ENCODE measurements at places on chromosomes 4 and X.

DNA sequence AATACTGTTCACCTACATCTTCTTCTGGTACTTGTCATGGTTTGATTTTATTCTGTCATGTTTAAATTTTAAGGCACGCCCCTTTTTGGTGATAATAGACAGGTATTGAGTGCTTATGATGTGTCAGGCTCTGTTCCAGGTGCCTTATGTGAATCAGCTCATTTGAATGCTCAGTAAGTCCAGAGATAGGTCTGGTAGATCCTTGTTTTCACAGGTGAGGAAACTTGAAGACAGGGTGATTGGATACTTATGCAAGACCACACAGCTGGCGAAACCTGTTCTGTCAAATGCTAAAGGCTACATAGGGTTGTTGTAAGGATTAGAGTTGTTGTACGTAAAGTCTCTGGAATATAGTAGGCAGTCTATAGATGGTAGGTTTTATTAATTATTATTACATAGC, 9.6 kb upstream of the SLC25A14 start:
- no peak for DNase-seq

DNA sequence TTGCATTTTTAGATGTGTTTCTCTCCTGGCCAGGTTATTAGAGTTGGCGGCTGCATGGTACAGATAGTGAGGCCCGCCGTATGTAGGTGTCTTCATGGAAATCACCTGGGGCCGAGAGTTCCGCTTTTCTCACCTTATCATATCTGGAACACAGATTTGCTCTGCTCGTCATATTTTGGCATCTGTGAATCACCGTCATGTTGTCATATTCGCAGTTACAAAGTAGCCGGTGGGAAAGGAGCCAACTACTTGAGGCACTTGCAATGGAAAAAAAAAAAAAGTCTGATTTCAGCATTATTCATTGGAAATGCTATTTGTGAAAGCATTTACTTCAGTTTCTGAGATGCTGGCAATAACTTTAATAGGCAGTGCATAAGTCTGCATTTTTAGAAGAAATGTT, 1715.2 kb upstream of the TENM3 start:
- DNase-seq, result no peak

DNA sequence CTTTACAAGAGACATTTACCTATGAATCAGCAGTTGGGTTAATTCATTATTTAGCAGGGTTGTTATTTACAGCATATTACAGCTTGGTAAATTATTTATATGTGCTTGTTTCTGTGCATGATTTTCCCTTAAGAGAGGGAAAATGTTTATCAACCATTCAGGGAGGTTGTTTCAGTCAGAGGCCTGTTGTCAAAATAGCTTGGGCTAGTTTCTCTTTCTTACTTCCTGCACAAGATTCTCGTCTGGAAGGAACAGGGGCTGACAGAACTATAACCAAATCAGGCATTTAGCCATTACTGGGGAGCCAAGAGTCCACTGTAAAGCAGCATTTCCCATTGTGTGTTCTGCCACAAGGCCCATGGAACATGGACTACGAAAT, 135.8 kb downstream of the HS6ST2 start:
- DNase-seq, result no peak

GRCh38 chr4:177579649-177580048, 137.4 kb upstream of the AGA start:
- no peak for DNase-seq

DNA sequence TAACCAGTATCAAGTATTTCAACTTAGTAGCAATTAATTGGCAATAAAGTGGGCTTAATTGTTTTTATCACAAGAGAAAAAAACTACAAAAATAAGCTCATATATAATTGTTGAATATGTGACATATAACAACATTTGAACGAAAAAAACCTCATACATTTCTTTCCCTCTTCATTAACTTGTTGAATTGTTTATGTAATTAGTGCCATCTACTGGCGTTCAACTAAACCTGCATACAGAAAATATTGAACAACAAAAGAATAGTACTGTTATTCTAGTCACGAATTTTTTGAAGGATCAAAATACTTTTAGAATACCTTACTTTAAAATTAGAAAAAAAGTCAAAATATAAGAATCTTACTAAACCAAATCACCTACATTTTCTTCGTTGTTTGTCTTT, 586.5 kb upstream of the FTHL17 start:
- DNase-seq, result no peak

- DNase-seq, result no peak
Observed at GRCh38 chrX:153387987-153388721, 13.0 kb downstream of the PNMA6E start.

DNA sequence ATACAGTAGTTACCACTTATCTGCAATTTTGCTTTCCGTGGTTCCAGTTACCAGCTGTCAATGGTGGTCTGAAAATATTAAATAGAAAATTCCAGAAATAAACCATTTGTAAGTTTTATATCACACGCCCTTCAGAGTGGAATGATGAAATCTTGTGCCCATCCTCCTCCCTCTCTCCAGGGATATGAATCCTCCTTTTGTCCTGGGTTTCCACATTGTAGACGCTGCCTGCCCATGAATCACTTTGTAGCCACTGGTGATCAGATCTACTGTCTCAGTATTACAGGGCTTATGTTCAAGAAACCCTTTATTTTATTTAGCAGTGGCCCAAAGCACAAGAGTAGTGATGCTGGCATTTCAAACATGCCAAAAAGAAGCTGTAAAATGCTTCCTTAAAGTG, 198.6 kb downstream of the KCNIP4 start:
- DNase-seq, result no peak

DNA sequence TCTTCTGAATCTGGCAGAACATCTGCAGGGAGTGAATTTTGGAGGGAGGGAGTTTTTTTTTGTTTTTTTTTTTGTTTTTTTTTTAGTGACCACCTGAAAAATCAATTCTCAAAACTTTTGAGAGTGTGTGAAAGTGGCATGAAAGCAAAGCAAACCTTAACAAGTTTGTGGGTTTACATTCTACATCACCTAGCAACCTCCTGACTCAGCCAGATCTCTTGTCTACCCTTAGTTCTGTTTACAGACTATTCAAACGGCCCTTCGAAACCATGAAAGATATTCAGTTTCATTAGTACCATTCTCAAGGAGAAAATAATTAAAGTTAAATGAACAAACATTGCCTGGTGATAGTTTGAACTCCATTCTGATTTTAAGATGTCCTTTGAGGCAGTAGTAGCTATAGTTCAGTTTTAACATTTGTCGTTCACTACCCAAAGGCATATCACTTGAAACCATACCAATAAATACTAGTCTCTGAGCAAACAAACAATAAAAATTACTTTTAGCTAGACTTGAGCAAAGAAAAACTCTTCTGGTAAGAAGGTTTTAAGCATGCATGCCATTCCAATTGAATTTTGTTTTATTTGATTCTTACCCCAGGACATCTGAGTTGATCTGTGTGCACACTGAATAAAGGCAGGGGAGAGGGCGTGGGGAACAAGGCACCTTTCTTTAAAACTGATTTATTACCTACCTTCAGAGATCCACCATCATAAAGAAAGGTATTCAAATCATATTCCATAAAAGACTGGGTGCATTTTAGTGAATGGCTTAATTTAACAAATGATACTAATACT, 137.7 kb downstream of the ARX start:
- DNase-seq, result no peak

- DNase-seq, result no peak
Observed at GRCh38 chrX:43357741-43358140, 298.4 kb upstream of the MAOA start.

- no peak for DNase-seq
Observed at GRCh38 chr4:38639242-38639641, 24.8 kb upstream of the KLF3 start.

DNA sequence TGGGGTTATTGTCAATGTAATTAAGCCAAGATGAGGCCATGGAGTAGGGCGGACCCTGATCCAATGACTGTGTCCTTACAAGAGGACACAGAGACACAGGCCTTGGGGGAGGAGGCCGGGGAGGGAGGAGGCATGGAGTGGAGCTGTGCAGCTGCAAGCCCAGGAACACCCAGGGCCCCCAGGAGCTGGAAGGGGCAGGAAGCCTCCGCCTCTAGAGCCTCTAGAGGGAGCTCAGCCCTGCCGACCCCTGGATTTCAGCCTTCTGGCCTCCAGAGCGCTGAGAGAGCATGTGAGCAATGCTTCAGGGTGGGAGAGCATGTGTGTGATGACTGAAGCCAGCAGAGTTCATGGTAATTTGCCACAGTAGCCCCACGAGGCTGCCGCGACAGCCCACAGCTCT, 234.6 kb downstream of the AFAP1 start:
- DNase-seq, result no peak

GRCh38 chr4:13985837-13986236, 358.3 kb upstream of the BOD1L1 start:
- DNase-seq, result no peak

GRCh38 chr4:161133586-161134276, 1030.1 kb downstream of the FSTL5 start:
- DNase-seq, result no peak

DNA sequence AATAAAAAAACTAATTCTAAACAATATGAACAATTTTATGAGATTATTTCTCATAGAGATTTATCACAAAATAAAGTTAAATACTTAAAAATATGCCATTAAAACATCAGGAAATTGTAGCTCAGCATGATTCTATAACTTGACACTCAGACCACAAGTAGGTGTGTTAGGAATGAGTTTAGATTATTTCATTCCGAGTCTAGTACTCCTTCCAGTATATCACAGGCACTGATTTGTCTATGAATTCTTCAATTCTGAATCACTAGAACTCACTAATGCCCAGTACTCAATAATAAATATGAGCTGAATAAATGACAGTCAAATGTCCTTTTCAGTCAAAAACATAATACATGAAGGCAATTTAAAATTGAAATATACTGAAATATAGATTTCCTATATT, 22.2 kb downstream of the BOD1L1 start:
- DNase-seq, result no peak

DNA sequence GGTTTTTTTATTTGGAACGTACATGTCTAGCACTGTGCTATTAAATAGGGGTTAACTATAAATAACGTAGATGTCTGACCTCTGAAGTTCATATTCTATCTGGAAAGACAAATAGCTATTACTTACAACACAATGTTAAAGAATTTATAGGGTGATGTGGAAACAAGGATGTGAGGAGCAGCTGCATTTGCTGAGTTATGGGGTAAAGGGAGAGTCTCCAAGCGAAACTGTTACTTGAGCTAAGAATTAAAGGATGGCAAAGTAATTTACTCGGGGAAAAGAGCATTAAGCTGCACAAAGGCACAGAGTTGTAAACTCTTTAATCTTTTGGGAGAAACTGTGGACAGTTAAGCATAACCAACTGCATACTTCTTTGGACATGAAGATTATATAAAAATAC, 117.7 kb downstream of the FSTL5 start:
- DNase-seq, result no peak

- no peak for DNase-seq
Observed at GRCh38 chr4:100317032-100317864, 127.0 kb upstream of the DDIT4L start.
